ENCODE measurements at places on chromosomes 5 and 9.

DNA sequence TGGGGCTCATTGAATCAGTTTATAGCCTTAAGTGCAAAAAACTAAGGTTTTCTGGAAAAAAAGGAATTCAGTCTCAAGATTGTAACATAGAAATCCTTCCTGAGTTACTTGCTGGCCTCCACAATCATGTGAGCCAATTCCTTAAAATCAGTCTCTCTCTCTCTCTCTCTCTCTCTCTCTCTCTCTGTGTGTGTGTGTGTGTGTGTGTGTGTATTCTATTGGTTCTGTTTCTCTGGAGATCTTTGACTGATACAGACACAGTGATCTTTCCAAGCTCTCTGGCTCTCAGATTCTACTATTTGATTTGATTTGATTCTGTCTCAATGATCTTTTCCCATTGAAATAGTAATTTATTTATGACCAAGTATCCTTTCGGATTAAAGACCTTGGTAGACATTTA lies 74.6 kb downstream of the CFAP95 start:
- no peak for DNase-seq

DNA sequence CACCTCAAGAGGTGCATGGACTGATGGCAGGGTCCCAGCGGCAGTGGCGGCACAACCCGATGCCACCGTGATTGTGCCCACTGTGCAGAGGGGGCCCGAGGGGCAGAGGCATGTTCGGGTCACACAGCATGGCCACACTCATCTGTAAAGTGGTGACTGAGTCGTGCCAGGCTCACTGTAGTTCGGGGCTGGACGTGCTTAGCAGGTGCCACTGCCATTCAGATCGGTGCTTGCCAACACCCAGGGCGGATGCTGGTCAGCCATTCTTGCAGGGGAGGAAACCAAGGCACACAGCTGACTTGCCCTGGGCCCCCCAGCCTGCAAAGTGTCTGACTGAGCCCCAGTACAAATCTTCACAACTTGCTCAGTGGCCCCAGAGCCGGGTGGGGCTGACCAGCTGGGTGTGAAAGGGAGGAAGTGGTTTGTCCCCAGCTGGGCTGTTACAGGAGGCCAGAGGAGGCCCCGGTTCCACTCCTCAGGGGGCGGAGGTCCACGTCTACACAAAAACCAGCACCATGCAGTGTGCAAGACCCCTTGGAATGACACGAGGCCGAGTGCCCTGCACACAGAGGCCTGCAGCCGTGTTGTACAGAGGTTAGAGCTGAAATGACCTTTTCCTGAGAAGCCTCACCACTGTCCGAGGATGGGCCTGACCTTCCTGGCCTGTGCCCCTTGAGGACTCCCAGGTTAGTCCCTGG lies 17.9 kb downstream of the FGD3 start:
- DNase-seq = no peak

DNA sequence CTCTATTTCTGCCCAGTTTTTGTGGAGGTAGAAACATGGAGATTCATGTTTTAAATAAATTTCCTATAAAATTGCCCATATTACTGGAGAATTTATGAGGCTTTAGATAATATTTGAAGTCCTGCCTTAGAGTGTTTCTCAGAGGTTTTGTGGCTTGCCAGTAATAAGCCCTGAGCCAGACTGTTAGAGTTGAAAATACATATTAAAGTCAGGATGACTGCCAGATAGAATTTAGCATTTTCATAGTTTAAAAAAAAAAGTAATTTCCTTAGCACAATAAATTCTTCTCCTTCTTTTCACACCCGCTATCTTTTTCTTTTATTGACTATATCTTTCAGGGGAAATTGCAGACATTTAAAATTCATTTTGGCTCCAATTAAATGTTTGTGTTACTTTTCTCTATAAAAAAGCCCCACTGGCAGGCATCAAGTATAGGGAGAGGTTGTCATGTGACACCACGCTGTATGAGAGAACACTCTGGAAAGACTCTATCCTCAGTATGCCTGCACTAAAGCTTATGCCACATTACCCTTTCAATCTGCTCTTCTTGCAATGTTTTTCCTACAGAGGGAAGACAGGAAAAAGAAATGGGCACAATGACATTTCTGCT lies 135.2 kb downstream of the MPDZ start:
- DNase-seq = no peak

DNA sequence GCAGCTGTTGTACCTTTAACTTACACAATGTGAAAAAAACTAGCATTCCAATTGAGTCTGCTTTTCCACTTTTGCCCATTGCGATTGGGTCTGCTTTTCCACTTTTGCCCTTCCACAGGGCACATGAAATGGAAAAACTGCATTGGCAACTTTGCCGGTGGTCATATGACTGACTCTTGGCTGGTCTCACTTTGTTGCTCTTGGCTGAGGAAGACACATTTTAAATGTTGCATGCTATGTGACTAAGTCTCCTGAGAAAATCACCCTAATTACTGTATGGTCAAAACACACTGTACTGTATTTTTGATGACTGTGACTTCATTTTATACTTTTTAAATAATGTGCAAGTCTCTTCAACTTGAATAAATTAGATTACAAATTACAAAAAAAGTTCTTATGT lies 1.6 kb upstream of the OXCT1 start:
- no peak for DNase-seq

DNA sequence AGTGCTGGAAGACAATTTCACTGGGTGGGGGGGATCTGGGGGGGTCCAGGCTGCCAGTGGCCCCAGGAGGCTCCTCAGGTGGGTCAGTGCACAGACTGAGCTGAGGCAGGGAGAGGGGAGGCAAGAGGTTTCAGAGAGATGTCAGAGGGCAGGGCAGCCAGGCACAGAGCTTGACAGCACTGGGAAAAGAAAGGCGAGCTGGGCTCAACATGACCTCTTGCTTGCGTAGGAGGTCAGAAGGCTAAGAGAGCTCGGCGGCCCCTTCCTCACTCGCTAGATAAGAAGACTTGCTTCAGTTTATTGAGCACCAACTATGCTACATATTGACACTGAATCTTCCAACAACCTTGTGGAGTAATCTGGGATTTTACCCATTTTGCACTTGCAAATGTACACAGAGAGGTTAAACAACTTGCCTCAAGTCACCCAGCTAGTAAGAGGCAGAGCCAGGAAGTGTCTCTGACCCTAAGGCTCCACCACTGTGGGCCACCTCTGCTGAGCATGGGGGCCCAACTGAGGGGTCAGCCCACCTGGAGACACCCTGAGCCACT lies 3.5 kb downstream of the PDLIM7 start:
- DNase-seq = no peak

DNA sequence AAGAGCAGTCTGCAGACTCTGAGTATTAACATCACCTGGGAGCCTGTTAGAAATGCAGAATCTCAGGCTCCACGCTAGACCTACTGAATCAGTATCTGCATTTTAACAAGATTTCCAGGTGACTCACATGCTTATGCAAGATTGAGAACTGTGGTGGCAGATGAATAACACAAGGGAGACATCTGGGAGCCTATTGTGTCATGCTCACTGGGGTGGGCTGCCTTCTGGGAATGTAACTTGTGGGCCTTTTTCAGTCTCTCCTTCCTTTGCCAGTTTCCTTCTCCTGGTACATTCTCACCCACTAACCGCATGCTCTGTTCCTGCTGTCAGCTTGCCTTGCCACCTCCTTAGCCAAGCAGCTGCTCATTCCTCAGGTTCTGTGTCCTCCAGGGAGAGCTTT lies 176.6 kb upstream of the C9orf72 start:
- DNase-seq = no peak

DNA sequence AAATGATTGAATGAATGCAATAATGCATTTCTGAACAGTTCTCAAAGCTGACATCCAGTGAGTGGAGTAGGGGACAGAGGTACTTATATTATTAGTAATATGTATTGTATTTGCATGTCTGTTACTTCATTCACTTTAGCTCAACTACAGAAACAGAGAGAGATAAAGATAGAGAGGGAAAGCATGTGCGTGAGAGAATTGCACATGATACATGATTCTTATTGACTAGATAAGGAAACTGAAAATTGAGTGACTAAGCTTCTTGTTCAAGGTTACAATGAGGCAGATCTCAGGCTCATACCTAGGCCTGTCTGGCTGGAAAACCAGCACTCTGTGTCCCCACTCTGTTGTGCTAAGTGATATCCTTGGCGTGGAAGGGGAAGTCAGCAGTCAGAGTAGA lies 337.7 kb upstream of the KLF4 start:
- DNase-seq = no peak

DNA sequence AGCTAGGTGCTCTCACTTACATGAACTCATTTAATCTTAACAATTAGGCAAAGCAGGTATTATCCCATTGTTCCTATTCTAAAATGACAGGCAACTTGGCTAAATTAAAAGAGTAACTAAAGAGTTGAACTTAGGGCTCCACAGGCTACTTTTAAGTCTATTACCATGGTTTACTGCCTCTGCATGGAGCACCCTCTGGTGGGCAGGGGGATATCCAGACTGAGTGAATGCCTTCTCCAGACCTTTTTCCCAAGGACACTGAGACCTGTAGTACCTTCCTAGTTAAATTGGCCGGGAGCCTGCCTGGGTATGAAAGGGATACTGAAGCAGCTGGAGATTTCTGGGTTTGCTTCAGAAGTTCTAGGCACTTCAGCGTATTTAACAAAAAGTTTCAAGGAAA lies 238.1 kb downstream of the ELAVL2 start:
- no peak for DNase-seq

DNA sequence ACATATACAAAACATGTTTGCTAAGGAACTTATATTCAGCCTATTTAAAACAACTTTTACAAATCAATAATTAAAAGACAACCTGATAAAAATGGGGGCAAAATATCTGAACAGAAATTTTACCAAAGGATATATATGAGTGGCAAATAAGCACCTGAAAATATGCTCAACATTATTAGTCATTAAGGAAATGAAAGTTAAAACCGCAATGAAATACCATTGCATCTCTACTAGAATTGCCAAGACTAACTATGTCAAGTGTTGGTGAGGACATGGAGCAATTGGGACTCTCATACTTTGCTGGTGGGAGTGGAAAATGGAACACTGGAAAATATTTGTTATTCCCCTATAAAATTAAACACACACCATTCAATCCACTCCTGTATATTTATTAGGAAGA lies 26.3 kb upstream of the PPP2R2B start:
- DNase-seq = no peak

- no peak for DNase-seq
These were observed 100.7 kb downstream of the PAM start for GRCh38 chr5:102855681-102856388.

DNA sequence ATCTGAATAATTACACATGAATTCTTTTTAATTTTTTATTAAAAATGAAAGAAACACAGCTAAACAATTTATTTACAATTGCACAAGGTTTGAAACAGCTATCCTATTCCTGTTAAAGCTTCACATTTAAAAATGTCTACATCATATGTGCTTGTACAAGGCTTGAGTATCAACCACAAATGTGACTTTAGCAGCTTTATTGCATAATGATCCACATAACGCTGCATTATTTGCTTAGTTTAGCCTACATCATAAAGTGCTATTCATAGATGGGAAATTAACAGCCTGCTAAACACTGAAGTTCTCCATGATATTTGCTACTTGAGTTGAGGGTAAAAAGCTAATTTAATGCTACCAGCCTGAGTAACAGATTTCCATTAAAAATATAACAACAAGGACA lies 45.0 kb downstream of the TRIM36 start:
- no peak for DNase-seq

GRCh38 chr5:45680950-45681349 lies 15.2 kb downstream of the HCN1 start:
- no peak for DNase-seq

DNA sequence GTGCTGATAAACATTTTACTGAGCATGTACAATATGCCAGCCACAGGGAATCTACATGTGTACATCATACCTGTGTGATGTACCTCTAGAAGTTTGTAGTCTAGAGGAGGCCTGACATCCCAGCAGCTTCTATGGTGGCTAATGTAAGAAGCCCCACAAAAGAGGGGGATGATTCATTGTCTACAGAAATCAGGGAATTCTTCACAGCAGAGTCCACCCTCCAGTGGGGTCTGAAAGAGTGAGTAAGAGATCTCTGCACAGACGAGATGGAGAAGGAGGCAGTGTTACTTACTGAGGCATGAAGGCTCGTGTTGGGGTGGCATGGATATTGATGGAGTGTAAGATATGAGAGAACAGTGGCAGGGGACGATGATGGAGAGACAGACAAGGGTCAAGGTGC lies 103.0 kb downstream of the NTRK2 start:
- DNase-seq = no peak

Data from stimulated activated CD4-positive, alpha-beta T cell treated with anti-CD3 and anti-CD28 coated beads, Interleukin-1b, Interleukin-23, amount 100 ng/mL, for 1 hour (primary cell).